ENCODE measurements at places on chromosomes 16 and 17.

- DNase-seq: peak; percentile 53
- H3K4me1 ChIP-seq: peaks cover 12% of the 10 kb centered on the region
- H3K27me3 ChIP-seq: no peaks in the 10 kb centered on the region
- peaks cover 49% of the 10 kb centered on the region for H3K36me3 ChIP-seq
Measured at GRCh38 chr17:43517615-43518386, 28.3 kb downstream of the ETV4 start.

- DNase-seq: peak; percentile 25
- H3K27ac ChIP-seq: peak overlapping the region; percentile 94
- H3K4me1 ChIP-seq: peaks cover 20% of the 10 kb centered on the region
- no peaks in the 10 kb centered on the region for H3K27me3 ChIP-seq
Measured at GRCh38 chr17:37643869-37644268, 623 bp upstream of the DDX52 start.

GRCh38 chr17:55273579-55274354 lies 9.0 kb downstream of the HLF start:
- peaks cover 2% of the 10 kb centered on the region for H3K27me3 ChIP-seq
- no peaks in the 10 kb centered on the region for H3K36me3 ChIP-seq
- no peak for DNase-seq

- H3K27ac ChIP-seq: peak overlapping the region; percentile 32
- no peaks in the 10 kb centered on the region for H3K36me3 ChIP-seq
- peaks cover 22% of the 10 kb centered on the region for H3K4me1 ChIP-seq
- no peak overlapping the region for H3K4me3 ChIP-seq
- H3K27me3 ChIP-seq: no peaks in the 10 kb centered on the region
Measured at GRCh38 chr16:86899757-86900156, 321.4 kb downstream of the FOXL1 start.

DNA sequence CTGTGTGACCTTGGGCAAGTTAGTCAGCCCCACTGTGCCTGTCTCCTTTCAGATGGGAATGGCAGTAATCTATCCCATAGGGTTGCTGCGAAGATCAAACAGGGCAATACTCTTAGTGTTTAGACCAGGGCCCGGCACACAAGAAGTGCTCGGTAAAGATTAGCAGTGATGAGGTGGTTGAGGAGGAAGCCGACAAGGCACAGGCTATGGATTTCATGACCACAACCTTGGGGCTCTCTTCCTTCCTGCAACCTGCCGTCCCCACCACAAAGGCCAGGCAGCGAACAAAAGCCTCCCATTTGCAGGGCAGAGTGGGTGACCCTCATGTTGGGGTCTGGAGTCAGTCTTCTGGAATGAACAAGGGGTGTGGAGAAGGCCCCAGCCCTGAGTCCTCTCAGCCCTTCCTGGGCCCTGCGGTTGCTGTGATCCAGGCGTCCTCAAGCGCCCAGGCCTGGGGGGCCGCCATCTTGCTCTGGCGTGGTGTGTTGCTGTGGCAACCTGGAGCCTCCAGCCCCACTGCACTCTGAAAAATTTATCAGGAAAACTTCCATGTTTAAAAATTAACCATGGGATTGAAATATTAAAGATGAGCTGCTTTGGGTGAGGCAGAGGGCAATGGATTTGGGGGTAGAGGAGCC lies 9.8 kb downstream of the ADAM11 start:
- no peak for DNase-seq
- H3K27me3 ChIP-seq: no peaks in the 10 kb centered on the region
- no peaks in the 10 kb centered on the region for H3K36me3 ChIP-seq
- H3K4me1 ChIP-seq: no peaks in the 10 kb centered on the region

GRCh38 chr17:2064520-2064971 lies 9.6 kb downstream of the HIC1 start:
- H3K27ac ChIP-seq: peak overlapping the region; percentile 99
- peaks cover 7% of the 10 kb centered on the region for H3K36me3 ChIP-seq
- no peak for DNase-seq
- H3K4me3 ChIP-seq: no peak overlapping the region

GRCh38 chr16:87895641-87896141 lies 26.4 kb upstream of the SLC7A5 start:
- peaks cover 13% of the 10 kb centered on the region for H3K4me1 ChIP-seq
- H3K27ac ChIP-seq: no peak overlapping the region
- no peaks in the 10 kb centered on the region for H3K27me3 ChIP-seq
- DNase-seq: peak; percentile 60
- no peak overlapping the region for H3K4me3 ChIP-seq

DNA sequence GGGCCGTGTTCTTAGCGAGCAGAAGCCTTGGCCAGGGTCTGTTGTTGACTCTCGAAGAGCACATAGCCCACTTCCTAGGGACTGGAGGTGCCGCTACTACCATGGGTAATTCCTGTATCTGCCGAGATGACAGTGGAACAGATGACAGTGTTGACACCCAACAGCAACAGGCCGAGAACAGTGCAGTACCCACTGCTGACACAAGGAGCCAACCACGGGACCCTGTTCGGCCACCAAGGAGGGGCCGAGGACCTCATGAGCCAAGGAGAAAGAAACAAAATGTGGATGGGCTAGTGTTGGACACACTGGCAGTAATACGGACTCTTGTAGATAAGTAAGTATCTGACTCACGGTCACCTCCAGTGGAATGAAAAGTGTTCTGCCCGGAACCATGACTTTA lies 18.5 kb downstream of the RSPRY1 start:
- H3K4me1 ChIP-seq: no peaks in the 10 kb centered on the region
- H3K4me3 ChIP-seq: no peak overlapping the region
- H3K27me3 ChIP-seq: no peaks in the 10 kb centered on the region
- DNase-seq: no peak
- no peak overlapping the region for H3K27ac ChIP-seq

GRCh38 chr16:48459167-48459566 lies 74.0 kb upstream of the SIAH1 start:
- no peak for DNase-seq
- H3K4me1 ChIP-seq: no peaks in the 10 kb centered on the region
- no peak overlapping the region for H3K4me3 ChIP-seq
- H3K27ac ChIP-seq: no peak overlapping the region
- H3K36me3 ChIP-seq: no peaks in the 10 kb centered on the region

DNA sequence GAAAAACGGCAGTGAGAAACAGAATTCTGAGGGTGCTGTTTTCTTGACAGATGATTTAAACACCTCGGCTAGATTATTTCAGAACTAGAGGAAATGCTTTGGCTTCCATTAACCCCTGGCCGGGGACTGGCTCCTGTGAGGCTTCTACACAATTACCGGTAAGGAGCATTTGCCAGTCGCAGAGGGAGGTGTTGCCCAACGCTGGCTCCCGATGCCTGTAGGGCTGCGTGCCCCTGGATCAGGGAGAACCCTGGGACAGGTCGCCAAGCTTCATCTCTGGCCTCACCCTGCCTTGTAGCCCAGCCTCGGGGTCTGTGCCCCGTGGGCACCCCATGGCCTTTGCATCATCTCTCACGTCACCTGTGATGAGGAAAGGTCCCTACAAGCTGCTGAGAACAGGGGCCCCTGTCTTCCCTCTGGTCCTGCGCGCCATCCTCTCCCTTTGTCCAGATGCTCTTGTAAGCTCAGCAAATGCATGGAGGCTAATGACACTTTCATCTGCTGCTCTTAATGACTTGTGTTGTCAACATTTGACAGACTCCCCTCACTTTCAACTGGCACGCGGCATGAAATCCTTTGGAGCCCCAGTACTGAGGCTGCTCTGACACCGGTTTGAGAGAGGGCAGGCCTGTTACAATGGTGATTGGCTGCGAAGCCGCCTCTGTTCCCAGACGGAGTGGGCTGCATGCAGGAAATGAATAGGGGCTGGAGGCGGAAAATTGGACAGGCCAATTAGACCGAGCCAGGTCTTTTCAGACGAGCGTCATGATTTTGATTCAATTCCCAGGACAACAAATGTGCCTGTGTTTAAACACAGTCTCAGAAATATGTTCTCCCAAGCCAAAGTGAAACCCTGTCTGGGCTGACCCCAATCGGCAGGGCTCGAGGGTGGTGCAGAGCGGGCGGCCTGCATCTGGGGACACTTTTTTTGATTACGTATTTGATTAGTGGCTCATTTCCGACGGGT lies 85.5 kb upstream of the DOC2B start:
- H3K36me3 ChIP-seq: no peaks in the 10 kb centered on the region
- DNase-seq: peak; percentile 49
- no peak overlapping the region for H3K4me3 ChIP-seq
- H3K4me1 ChIP-seq: no peaks in the 10 kb centered on the region
- H3K27me3 ChIP-seq: peaks cover 22% of the 10 kb centered on the region
- H3K27ac ChIP-seq: no peak overlapping the region

GRCh38 chr16:72910875-72911274 lies 137.1 kb downstream of the ZFHX3 start:
- H3K36me3 ChIP-seq: no peaks in the 10 kb centered on the region
- H3K27me3 ChIP-seq: no peaks in the 10 kb centered on the region
- no peak overlapping the region for H3K27ac ChIP-seq
- DNase-seq: no peak
- peaks cover 4% of the 10 kb centered on the region for H3K4me1 ChIP-seq

- no peaks in the 10 kb centered on the region for H3K4me1 ChIP-seq
- no peak overlapping the region for H3K27ac ChIP-seq
- H3K27me3 ChIP-seq: no peaks in the 10 kb centered on the region
- H3K4me3 ChIP-seq: no peak overlapping the region
Measured at GRCh38 chr16:79874391-79874790, 273.9 kb upstream of the MAF start.

GRCh38 chr17:48756830-48757251 lies 28.3 kb upstream of the HOXB13 start:
- H3K27ac ChIP-seq: no peak overlapping the region
- H3K4me3 ChIP-seq: no peak overlapping the region
- H3K27me3 ChIP-seq: peaks cover 83% of the 10 kb centered on the region
- H3K36me3 ChIP-seq: no peaks in the 10 kb centered on the region
- DNase-seq: no peak
- peaks cover 4% of the 10 kb centered on the region for H3K4me1 ChIP-seq

GRCh38 chr16:79772784-79773183 lies 172.2 kb upstream of the MAF start:
- H3K4me3 ChIP-seq: no peak overlapping the region
- no peaks in the 10 kb centered on the region for H3K36me3 ChIP-seq
- H3K27me3 ChIP-seq: no peaks in the 10 kb centered on the region
- H3K4me1 ChIP-seq: peaks cover 18% of the 10 kb centered on the region
- no peak for DNase-seq

All from astrocyte (in vitro differentiated cells and primary cell).